ENCODE measurements at places on chromosomes 2 and 18.

DNA sequence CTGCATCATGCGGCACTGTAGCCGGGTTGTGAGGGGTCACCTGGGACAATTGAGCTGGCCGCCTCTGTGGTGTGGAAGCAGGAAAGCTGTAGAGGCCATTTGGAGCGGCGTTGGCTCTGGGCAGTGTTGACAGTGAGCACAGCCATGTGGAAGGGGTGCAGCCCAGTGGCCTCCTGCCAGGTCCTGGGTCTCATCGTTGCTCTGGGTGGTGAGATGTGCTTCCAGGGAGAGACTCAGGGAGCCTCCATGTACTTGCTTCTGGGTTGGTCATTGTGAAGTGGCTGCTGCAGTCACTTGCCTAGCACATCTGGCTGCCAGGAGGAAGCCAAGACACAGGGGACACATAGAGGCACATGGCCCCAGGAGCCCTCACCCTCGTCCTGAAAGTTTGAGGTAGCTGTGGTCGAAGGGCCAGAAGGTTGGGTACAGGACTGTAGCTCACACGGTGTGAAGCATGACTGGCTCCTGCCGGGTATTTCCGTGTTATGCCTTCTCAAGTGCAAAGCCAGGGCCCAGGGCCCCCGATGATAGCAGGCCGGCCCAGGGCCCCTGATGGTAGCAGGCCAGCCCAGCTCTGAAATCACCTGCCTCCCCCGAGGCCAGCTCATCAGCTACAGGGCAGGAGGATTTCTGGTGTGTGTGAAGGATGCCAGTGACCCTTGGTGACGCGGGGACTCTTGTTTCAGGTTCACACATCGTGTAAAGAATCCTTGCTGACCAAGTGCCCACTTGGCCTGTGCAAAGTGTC lies 82.6 kb downstream of the DGKD start:
- DNase-seq, result no peak

GRCh38 chr2:27431395-27431794 lies 3.0 kb downstream of the NRBP1 start:
- DNase-seq, result no peak

DNA sequence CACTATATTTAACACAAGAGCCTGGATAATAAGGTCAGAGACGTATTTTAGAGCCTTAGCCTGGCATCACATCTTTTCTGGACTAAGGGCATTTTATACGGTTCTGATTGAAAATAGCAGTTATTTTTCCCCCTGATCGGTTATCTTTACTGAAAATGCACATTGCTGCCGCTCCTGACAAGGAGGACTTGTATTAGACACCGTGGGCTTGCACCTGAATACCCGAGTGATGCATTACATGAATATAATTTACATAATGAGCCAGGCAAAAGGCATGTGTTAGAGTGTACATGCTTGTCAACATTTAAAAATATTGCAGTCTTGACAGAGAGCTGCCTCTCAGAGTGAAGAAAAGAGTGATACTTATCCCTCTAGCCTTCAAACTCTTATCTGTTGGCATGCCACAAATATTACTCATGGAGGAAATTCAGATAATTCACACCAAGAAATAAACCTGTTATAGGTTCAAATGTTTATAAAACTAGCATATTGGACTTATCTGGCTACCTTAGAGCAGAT lies 470.5 kb upstream of the ETAA1 start:
- no peak for DNase-seq

- no peak for DNase-seq
Measured at GRCh38 chr2:63679252-63679855, 90.6 kb downstream of the MDH1 start.

- no peak for DNase-seq
Measured at GRCh38 chr2:3465844-3466481, 53.4 kb downstream of the ADI1 start.

GRCh38 chr2:79862756-79863155 lies 349.9 kb downstream of the CTNNA2 start:
- DNase-seq, result no peak

- DNase-seq, result no peak
Measured at GRCh38 chr18:57785751-57786437, 17.2 kb downstream of the ATP8B1 start.

DNA sequence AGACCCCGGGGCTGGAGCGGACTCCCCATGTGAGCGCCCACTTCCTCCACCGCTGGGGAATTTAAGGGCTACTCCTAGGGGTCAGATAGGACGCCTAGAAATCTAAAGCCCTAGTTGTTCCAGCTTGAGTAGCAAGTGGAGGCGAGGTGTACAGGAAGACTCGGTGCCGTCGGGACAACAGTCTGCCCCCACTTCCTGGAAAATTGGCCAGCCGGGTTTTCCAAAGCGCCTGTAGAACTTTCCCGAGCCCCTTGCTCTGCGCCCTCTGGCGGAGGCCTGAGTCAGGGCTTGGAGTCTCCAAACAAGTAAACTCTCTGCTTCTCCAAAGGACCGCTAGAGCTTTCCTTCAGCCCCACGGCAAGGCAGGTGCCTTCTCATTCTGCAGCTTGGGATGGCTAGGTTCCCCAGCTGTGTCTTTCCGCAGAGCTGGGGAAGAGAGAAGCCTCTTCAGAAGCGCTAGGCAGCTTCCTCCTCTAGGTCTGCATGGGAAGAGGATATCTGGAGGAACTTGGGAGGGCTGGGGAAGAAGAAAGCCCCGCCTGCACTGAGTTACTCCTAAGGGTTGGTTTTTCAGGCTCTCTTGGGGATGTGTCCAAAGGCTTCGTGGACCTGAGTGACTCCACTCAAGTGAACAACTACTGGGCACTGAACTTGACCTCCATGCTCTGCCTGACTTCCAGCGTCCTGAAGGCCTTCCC lies 681 bp downstream of the SPR start:
- peak; percentile 60 for DNase-seq

Measured in anterior cingulate cortex (tissue), 58 donors.